ENCODE measurements at places on chromosomes 1 and 21.

- DNase-seq = no peak
These were observed 334 bp downstream of the CTH start for GRCh38 chr1:70411360-70411844.

DNA sequence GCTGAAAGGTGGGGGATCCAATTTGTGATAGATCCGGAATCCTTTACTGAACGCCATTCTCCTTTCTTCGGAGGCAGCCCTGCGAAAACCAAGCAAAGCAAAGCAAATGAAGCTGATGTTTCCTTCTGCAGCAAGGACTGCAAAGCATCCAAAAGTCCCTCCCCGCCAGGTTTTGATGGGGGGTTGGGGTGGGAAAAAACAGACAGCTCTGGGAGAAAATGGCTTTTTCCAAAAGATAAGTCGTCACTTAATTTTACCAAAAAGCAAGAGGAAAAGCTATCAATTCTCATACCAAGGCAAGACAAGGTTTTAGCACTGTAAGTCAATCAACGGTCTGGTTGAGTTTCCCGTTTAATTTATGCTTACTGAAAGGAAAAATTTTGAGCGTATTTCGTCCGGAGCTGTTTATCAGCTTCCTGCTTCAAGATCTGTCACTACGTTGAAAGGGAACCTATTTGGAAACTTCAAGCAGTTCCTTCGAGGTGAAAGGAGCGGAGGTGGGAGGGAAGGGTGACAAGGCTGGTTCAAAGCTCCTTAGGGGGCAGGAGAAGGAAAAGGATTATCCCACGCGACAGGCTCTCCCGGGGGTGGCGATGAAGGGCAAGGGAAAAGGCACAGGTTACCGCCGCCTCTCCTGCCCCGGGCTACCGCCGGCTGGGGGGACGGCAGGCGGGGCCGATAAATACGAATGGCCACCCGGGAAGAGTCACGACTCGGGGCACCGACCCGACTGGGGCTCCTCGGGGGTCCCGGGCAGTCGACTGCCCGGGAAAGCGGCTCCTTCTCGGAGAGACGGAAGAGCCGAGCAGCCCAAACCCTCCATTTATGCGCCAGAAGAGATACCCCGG lies 750 bp downstream of the SYNJ1 start:
- DNase-seq = no peak

GRCh38 chr1:98903261-98903660 lies 101.4 kb downstream of the PLPPR5 start:
- DNase-seq = no peak

GRCh38 chr1:207362962-207363860 lies 41.7 kb downstream of the CD55 start:
- no peak for DNase-seq

GRCh38 chr1:30756545-30757351 lies 826 bp downstream of the LAPTM5 start:
- DNase-seq = peak; percentile 46

GRCh38 chr1:85349224-85349623 lies 72.8 kb upstream of the BCL10 start:
- DNase-seq = no peak

DNA sequence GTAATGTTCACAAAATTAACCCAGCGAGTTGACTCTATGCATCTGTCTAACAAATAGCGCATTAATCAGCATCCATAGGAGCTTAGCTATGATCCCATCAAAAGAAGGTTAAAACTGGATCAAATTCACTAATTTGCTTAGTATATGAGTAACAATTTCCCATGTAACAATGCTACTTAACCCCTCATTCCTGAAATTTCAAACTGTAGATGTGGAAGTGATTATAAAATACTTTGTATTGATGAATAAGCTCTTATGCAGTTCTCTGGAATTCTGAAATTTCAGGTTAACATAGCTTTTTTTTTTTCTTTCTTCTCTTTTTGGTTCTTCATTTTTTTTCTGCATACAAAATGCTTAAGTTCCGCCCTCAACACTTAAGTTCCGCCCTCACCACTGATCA lies 1272.7 kb downstream of the KCNT2 start:
- no peak for DNase-seq

DNA sequence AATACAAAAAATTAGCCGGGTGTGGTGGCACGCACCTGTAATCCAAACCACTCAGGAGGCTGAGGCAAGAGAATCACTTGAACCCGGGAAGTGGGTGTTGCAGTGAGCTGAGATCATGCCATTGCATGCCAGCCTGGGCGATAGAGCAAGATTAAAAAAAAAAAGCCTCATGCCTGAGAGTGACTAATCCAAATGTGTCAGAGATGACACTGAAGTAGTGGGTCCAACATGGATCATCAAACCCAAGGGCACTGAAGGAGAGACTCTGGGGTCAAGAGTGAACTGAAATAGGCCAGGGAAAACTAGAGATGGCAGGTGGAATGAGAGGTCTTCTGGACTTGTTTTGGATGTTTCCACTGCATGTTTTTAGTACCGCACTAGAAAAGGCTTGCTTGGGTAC lies 10.2 kb upstream of the CACHD1 start:
- no peak for DNase-seq

GRCh38 chr1:162885265-162885664 lies 24.3 kb upstream of the CCDC190 start:
- no peak for DNase-seq

DNA sequence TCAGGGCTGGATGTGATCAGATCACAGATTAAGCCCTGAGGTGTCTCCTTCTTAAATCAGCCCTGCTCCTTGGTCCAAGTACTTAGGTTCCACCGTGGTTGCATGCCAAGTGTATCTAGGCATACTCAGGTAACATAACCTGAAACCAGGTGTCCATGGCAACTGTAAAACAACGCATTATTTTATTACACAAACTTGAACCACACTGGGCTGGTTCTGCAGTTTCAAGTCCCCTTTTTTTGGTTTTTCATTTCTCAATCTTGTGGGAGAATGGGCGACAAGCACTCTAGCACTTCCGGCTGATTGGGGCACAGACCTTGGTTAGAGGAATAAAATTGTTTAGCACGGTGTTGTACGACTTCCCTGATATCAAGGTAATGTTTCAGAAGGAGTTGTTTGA lies 65.2 kb downstream of the GBP6 start:
- no peak for DNase-seq

GRCh38 chr1:229253151-229253974 lies 17.5 kb upstream of the RAB4A start:
- DNase-seq = no peak

- DNase-seq = no peak
These were observed 381.5 kb downstream of the OMA1 start for GRCh38 chr1:58165073-58165472.

GRCh38 chr1:53725238-53725689 lies 13.7 kb downstream of the GLIS1 start:
- DNase-seq = no peak

DNA sequence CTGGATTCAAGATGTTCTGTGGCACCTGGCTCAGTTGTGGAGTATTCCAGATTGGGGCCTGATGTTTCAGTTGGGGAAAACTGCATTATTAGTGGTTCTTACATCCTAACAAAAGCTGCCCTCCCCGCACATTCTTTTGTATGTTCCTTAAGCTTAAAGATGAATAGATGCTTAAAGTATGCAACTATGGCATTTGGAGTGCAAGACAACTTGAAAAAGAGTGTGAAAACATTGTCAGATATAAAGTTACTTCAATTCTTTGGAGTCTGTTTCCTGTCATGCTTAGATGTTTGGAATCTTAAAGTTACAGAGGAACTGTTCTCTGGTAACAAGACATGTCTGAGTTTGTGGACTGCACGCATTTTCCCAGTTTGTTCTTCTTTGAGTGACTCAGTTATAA lies 7.2 kb downstream of the FPGT start:
- no peak for DNase-seq

DNA sequence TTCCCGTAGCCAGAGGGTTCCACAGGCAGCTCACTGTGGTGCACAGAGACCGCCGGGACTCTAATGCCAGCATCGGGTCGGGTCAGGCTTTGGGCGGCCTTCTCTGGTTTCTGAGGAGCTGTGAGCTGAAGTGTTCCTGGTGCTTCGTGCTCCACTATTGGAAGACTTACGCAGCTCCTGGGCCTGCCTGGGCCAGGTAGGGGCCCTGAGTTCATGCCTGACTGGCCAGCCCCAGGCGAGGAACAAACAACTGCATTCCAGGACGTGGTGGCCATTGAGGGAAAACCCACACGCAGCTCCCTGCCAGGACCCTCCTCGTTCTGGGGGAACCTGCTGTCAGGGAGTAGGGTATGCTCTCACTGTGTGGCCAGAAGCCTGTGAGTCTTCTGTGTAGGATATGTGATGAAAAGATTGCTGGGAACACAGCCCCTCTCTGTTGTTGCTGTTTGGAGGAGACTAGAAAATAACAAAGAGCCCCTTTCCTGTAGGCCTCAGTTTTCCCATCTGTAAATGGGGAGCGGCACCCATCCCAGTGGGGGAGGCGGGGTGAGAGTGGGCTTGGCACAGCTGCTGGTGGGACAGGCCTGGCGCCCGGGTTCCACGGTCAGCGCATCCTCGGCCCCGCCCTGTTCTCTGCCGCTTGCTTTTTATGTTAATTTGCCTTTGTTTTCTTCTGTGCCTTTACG lies 8.4 kb downstream of the RER1 start:
- DNase-seq = no peak

DNA sequence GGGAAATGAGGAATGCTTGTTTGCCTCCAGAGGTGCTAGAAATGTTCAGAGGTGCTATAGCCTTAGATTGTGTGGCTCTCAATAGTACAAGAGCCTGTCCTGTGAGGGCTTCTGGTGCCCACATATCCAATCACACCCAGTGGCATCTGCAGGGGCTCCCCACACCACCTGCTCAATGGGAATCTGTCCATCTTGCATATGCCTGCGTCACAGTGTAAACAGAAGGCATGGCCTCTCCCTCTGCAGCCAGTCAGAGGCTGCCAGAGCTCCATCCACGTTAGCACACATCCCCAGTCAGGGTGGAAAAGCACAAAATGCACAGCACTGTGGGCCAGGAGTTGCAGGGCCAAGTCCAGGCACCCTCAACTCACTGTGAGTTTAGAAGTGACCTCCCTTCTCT lies 113.6 kb upstream of the GRIK3 start:
- no peak for DNase-seq

DNA sequence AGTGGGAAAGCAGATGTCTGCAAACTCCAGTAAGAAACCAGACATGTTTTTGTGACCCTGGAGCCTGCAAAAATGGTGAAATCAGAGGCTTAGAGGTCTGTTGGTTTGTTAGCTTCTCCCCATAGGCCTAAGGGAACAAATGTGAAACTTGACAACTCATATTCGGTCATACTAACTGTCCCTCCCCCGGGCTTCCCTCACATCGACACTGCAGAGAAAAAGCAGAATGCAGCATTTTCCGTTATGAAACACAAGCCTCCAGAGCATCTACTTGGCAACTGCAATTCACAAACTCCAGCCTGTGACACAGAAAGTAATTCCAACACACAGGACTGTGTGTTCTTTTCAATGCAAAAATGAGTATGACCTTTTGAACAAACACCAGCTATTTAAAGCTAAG lies 3.7 kb downstream of the KCNA2 start:
- no peak for DNase-seq

DNA sequence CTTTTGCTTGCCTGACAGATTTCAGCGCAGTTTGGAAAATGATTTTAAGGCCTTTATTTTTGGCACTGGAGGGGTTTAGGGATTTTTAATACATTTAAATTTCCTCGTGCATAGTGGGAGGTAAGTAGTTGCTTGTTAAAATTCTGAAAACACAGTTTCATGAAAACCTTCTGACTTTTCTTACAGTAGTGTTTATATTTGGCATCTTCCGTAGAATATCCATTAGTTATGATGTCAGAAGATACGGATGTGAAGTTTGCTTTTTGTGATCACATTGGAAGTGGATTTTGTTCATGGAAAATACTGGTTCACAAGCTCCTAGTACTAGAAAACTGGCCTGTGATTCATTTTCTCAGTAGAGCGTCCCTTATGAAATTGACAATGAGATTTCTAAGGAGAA lies 1.3 kb downstream of the RABGAP1L start:
- DNase-seq = no peak

DNA sequence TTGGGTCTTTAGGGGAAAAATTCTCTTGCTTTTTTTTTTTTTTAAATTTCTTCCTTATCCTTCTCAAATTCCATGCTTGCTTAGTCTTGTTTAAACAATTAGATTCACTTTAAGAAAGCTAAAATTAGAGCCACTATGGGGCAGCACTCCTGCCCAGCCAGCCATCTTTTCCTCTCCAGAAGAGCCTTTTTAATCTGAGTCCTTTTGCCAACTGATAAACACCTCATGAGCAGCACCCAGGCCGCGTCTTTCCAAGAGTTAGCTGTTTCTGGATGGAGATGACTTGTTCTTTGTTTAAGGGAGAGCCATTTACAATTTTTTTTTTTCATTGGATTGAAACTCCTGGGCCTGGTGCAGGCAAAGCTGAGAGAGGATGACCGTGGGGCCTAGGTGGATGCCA lies 53.3 kb upstream of the TSPAN2 start:
- no peak for DNase-seq

- no peak for DNase-seq
These were observed 1.2 kb downstream of the RSRP1 start for GRCh38 chr1:25245809-25246599.

- DNase-seq = no peak
These were observed 44.0 kb downstream of the ACP6 start for GRCh38 chr1:147626291-147626690.

DNA sequence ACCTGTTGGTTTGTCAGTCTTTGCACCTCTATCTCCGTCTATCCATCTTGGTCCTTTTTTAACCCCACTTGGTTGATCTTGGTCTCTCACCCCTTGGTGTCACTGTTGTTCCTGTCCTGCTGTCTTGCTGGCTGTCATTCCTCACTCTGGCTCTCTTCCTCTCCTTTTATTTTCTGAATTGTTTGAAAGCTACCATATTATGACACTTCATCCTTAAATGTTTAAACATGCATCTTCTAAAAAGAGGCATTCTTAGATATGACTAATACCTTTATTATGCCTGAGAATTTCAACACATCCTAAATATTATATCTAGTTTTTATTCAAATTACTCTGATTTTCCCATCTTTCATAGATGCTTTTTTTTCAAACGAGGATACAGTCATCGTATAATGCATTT lies 37.0 kb downstream of the BACH1 start:
- DNase-seq = no peak

DNA sequence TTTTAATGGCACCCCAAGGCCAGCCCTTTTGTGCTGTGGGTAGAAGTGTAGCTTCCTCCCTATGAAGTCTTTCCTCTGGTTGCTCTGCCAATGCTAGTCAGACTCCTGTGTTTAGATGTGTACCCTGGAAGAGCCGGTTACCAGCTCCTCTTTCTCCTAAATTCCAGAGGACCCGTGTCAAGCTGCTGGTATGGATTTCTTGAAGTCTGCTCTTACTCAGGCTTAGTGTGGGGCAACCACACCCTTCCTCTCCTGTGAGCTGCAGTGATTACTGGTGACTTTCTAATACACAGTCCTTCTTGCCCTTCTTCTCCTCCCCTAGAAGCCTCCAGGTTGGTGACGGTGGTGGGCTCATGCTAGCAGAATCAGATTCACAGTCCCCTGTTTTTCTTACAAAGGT lies 74.1 kb upstream of the AKT3 start:
- no peak for DNase-seq

All from activated gamma-delta T cell (primary cell).